NCI-H1694 treated with DMSO at 0.1 percent for 48 hours (cell line): ENCODE measurements at places on chromosomes 13 and 19.

GRCh38 chr19:40610396-40611064, 9.4 kb downstream of the LTBP4 start:
- DNase-seq, result no peak

DNA sequence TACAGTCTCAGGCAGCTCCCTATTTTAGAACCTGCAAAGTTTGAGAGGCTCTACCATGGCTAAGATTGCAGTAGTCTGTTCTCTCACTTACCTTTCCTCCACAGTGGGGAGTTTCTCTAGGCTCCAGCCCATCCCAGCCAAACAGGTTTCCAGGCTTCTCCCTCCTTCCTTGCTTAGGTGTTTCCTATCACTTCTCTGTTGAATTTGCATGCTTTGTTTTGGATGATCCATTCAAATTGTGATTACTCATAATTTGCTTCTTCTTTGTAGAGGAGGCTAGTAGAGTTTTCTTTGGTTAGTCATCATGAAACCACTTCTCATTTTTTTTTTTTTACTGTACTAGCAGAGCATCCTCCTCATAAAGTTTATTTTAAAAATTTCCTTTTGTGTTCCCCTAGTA, 1242.2 kb upstream of the MIR17HG start:
- no peak for DNase-seq

GRCh38 chr19:9848762-9849161, 13.6 kb downstream of the PIN1 start:
- DNase-seq, result peak; percentile 53

- no peak for DNase-seq
Measured at GRCh38 chr13:111494641-111495040, 174.2 kb downstream of the TEX29 start.

DNA sequence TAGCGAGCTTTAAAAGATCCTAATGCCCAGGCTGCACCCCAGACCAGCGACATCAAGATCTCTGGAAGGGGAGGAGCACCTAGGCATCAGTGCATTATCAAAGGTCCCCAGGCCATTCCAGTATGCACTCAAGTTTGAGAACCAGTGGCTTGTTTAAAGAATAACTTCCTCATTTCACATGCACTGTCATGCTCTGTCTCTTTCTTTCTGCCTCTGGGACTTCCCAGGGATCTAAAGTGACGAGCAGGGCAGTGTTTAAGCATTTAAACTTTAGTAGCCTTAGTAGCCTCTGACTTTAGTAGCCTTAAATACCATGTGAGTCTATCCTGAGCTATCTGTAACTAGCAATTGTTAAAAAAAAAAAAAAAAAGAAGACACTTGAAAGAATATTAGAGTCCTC, 8.9 kb upstream of the FARP1 start:
- DNase-seq, result no peak

DNA sequence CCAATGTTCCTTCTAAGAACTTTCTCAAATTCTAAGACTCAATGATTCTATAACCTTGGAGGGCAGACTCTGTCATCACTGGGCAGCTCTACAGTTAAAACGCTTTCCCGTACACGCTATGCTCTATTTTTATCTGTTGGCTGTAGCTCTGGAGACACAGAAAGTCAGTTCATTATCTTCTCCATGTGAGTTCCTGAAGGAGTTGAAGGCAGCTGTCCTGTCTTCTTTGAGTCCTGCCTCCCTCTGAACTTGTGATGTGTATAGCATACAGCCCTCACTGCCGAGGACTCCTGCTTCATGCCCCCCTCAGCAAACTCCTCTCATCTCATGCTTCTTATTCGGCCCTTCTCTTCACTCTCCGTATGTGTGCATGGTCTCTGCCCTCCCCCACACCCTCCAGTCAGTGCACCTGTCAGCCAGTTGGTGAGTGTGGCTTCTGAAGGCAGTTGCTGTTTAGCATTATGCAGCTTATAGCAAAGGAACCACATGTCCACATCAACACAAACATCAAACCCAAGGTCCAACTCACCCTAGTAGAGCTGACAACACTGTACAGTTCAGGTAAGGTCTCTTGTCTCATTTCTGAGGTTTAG, 504.9 kb downstream of the DIAPH3 start:
- DNase-seq, result no peak

DNA sequence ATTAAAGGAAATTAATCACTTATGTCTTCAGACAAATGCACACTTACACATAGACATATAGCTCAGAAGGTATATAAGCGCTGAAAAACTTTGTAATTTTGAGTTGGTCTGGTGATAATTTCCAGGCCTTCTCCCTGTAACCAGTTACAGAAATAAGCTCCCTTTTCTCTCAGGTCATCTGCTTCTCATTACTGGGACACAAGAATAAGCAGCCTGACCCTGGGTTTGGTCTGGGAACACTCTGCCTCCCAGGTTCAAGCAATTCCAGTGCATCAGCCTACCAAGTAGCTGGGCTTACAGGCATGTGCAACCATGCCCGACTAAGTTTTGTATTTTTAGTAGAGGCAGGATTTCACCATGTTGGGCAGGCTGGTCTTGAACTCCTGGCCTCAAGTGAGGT, 274.5 kb downstream of the LMO7 start:
- no peak for DNase-seq

- DNase-seq, result no peak
Measured at GRCh38 chr19:1942934-1943555, 2.1 kb downstream of the CSNK1G2 start.

GRCh38 chr19:34998777-34999497, 1.2 kb upstream of the GRAMD1A start:
- no peak for DNase-seq

- DNase-seq, result no peak
Measured at GRCh38 chr19:57512845-57513244, 13.1 kb downstream of the ZNF773 start.

DNA sequence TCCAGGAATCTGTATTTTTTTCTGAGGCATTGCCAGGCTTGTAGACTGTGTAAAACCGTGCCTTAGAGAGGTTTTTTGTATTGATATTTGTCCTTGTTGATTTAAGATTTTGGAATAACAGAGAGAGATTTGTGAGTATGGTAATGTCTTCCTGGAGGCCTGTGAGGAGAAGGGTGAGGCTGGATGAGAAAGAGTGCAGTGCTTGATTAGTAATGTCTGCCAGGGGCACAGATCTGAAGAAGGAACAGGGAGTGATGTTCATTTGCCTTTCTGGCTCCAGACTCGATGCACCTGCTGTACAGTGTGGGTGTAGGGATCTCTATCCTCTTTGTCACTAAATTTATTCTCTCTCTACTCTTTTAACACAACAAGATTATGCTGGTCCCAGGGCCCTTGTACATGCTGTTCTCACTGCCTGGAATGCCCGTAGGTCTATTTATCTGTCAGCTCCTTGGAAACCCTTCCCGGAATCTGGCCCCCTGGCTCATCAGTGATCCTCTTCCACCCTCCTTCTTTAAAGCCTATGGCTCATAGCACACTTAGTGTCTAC, 4.2 kb downstream of the FIZ1 start:
- DNase-seq, result no peak

- DNase-seq, result no peak
Measured at GRCh38 chr19:16829822-16830289, 658 bp downstream of the SIN3B start.

DNA sequence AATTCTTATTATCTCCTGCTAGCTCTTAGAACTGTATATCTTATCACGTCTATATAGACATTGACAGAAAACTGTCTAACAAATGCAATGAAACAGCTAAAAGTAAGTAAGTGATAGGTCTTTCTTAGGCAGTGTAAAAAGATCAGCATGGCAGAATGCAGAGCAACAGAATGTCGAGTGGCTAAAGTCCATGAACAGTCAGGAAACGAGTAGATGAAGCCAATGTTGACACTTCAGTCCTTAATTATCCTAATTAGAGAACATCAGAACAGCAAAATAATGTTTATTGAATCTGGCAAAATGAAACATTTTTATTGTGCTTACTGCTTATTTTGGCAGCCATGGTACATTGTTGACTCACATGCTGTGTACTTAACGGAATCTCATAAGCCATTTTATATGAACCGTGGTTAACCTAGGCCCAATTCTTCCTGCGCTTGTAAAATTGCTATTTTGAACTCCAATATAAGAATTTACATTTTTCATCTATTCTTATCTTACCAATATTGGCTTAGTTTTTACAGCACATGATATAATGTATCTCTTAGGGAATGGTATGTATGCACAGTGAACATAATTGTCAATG, 748.1 kb downstream of the DACH1 start:
- no peak for DNase-seq

- DNase-seq, result no peak
Measured at GRCh38 chr19:5023128-5023571, 54.2 kb downstream of the KDM4B start.

GRCh38 chr19:3803986-3804385, 17.8 kb upstream of the MATK start:
- DNase-seq, result no peak

GRCh38 chr13:48873081-48873480, 102.6 kb upstream of the FNDC3A start:
- no peak for DNase-seq

DNA sequence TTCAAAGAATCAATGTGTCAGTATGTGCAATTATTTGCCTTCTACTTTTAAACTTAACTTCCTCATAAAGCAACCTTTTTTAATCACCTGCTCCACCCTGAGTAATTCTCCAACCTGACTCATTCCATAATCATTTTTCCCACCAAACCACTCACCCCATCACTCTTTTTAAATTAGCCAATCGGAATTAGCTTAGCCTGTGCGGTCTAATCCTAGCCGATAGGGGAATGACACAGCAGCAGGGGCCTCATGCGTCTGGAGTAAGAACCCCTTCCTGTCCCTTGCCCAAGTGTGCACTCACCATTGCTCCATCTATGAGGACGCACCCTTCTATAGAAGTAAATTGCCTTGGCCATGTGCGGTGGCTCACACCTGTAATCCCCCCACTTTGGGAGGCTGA, 27.4 kb upstream of the ZNF83 start:
- no peak for DNase-seq

DNA sequence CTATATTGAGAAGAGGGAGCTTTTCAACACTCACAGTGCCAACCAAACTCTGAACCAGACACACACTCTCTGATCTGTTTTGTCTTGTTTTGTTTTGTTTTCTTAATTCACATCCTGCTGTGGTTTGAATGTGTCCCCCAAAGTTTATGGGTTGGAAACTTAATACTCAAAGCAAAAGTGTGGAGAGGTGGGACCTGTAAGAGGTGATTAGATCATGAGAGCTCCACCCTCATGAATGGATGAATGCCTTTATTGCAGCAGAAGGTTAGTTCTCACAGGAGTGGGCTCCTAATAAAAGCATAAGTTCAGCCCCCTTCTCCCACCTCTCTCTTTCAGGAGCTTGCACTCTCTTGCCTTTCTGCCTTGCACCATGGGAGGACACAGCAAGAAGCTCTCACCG, 957.1 kb downstream of the PCDH9 start:
- DNase-seq, result no peak

DNA sequence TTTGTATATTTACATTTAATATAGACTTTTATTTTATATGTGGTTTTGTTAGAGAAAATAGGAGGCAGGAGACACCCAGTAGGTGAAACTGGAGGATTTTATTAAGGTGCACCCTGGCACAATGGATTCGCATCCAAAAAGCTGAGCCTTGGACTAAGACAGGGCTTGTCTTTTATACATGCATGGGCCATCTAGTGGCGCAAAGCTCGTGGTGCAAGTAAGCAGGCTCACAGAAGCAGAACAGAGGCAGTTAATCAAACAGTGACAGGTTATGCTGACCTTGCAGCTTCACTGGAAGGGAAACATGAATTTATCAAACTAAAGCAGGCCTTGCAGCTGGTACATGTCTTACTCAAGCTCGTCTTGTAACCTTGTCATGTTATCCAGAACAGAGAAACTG, 58.8 kb upstream of the ZNF681 start:
- no peak for DNase-seq

DNA sequence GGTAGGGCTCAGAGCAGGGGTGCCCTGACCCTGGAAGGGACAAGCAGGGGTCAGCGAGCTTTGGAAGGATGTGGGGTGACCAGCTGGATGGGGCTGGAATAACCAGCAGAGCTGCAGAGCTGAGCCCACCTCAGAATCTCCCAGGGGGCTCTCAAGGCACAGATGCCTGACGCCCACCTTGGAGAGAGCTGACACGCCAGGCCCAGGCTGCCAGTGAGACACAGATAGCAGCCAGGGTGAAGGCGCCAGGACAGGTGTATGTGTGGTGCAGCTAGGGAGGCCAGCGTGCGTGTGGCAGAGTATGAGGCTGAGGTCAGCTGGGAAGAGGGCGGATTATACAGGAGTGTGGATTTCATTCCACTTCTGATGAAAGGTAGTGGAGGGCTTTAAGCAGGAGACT, 8.9 kb downstream of the AP1M1 start:
- DNase-seq, result no peak

DNA sequence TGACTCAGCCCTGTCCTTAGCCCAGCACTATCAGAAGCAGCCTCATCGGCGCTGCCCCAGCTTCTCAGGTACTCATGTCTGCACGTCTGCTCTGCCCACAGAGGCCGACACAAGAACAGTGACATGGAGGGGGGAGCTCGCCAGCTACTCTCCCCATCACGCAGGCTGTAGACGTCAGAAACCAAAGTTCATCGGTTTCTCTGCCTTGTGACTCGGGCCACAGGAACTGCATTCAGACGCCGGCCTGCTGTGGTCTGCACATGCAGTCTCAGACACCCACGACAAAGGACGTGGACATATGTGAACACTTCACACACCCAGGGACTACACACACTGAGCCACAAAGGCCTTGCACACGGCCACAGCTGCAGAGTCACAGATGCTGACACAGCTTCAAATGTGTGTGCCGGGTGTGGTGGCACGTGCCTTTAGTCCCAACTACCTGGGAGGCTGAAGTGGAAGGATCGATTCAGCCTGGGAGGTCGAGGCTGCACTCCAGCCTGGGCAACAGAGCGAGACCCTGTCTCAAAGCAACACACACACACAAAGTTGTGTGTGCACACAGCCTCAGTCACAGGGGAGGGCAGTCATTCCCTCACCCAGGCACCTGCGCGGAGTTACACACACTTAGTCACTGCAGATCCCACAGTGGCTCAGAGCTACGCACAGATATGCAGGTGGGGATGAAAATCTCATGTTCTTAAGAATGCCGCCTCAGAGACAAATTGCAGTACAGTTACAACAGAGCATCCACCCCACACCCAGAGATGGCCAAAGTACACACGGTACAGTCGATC, 4.9 kb upstream of the ZFP36 start:
- DNase-seq, result no peak

- no peak for DNase-seq
Measured at GRCh38 chr19:10567656-10568055, 1.1 kb downstream of the CDKN2D start.

DNA sequence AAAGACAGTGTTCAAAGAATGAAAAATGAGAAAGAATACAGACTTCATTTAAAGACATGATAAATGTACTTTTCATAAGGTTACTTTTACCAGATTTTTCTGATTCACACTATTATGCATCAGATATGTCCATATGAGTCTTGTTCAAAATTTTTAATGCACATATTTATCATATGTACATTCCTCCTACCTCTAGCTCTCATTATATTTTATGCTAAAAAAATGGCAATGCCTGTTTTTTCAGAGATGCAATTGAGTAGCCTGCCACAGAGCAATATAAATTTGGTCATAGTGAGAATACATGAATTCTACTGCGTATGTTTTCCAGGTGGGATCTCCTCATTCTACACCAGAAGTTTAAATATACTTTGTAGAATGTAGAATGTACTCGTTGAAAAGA, 807.0 kb upstream of the SLITRK6 start:
- no peak for DNase-seq
